Naive B cell (primary cell): ENCODE measurements at places on chromosomes 3 and 15.

GRCh38 chr15:75718328-75718727 is 5.7 kb upstream of the CSPG4 start:
- DNase-seq, result no peak

DNA sequence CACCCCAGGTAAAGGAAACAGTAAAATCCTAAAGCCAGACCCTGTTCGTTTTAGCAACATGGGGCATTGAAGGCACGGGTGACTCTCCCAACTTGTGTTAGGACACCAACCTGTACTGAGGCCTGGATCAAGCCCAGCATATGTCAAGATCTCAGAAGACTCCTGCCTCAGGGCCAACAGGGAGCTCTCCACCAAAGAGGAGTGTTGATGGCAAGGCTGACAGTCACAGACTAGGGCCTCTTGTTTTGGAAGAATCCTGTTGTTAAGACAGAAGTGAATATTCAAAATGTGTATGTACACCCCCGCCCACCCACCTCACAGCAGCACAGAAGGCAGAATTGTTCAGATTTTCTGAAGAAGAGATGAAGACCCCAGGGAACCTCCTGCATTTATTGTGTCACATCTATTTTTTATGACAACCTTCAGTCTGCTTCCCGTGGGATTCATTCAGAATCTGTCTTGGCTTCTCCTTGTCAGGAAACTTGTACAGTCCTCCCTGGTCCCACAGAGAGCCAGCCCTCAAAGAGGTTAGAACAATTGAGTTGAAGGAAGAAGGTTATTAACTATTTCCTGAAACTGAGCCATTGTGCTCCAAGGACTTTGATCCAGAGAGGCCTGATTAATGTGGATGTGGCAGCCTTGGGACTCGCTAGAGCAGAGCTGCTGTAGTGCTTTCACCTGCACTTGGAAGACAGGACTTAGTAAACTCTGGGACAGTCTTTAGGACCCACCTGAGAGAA is 61.7 kb upstream of the PLXNA1 start:
- no peak for DNase-seq

- no peak for DNase-seq
These were observed 286.4 kb downstream of the ZIC4 start for GRCh38 chr3:147119989-147120388.

DNA sequence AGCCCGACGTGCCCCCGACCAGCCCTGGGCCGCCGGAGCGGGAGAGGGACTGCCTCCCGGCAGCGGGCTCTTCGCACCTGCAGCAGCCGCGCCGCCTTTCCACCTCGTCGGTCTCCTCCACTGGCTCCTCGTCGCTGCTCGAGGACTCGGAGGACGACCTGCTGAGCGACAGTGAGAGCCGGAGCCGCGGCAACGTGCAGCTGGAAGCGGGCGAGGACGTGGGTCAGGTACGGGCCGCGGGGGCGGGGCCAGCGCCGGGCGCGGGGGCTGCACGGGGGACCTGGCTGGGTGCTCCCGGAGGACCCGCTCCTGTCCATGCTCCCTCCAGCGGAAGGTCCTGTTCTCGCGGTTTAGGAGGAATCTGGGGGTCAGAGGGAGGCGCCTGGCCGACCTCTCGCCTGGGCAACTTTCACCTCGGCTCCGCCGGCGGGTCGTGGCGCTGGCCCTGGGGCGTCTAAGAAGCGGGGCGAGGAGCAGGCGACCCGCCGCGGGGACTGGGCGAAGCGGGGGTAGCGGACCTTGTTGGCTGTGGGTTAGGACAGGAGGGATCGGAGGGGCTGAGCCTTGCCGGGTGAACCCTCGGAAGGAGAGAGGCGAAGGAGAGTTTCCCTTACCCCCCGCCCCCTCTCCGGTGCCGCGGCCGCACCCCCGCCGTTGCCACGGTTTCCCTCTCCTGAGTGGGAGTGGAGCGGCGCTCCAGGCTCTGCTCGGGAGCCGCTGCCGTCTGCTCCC is 682 bp downstream of the ITPKA start:
- DNase-seq, result peak; percentile 31

- no peak for DNase-seq
These were observed 361.9 kb upstream of the KCNMB2 start for GRCh38 chr3:178174201-178174915.

GRCh38 chr3:72756900-72757299 is 91.3 kb downstream of the SHQ1 start:
- DNase-seq, result peak; percentile 84

DNA sequence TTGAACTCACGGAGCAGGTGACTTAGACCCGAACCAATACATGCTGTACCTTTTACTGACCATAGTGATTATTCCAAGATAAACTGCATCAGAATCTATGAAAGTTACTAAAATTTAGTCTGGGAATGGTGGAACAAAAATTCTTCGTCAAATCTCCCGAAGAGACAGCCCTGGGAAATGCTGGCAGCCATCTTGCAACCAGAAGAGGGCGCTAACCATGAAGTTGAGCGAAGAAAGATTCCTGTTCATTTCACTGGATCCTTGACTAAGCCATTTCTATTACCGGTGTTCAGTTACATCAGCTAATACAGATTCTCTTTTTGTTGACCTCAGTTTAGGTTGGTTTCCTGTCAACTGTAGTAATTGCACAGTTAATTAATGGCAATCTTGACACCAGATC is 199.6 kb downstream of the SLC9A9 start:
- no peak for DNase-seq

DNA sequence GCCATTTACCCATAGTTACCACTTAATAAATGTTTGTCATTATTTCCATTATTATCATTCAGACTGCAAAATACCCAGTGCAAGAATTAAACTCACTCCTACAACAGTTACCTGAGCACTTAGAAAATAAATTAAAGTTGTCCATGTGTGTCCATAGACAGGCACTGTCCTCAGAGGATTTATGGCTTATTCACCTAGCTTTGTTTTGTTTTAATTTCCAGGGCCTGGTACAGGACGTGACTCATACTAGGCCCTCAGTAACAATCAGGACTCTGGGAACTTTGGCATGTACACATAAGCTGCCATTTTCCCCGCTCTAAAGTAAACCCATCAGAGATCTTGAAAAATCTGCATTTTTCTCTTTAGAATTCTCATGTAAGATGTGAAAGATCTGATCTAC is 458.5 kb upstream of the ARRDC4 start:
- DNase-seq, result no peak

DNA sequence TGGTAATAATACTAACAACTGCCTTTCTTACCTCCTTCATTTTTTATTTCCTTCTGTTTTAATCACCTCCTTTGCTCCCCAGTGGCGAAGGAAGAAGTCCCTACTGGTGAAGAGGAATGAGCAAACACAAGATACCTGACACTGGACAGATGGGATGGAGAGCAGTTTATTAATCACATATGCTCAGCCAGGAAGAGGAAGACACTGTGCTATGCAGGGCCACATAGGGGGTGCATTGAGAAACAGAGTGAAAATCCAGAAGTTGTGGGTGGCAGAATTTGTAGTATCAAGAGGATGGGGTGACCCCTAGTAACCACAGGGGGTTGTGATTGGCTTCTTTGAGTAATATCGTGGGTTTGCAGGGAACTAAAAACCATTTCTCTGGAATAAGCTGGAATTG is 1041.9 kb downstream of the OTOL1 start:
- no peak for DNase-seq

DNA sequence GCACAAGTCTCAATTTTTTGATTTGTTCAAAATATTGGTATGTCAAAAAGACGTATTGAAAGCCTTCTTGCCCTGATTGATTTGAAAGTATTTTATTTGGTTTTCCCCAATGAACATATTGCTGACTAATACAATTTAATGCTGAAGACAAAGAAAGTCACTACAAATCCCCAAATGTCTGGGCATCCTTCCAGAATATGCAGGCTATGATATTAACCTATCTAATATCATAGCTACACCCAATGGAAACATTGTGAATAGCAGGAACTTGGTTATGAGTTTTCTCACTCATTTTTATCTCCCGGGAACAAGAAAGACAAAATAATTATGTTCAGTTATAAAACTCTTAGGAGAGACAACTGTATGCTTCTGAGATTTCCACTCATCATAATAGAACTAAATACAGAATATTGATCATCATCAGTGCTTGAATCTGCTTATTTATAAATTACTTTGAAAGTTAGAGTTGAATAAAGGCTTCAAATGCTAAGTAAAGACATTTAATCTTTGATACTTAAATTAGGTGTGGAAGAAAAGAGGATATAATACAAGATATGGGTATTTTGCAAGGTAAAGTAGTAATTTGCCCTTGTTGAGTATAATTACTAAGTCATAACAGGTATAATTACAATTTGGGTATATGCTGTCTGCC is 483.9 kb downstream of the RBMS3 start:
- DNase-seq, result no peak

DNA sequence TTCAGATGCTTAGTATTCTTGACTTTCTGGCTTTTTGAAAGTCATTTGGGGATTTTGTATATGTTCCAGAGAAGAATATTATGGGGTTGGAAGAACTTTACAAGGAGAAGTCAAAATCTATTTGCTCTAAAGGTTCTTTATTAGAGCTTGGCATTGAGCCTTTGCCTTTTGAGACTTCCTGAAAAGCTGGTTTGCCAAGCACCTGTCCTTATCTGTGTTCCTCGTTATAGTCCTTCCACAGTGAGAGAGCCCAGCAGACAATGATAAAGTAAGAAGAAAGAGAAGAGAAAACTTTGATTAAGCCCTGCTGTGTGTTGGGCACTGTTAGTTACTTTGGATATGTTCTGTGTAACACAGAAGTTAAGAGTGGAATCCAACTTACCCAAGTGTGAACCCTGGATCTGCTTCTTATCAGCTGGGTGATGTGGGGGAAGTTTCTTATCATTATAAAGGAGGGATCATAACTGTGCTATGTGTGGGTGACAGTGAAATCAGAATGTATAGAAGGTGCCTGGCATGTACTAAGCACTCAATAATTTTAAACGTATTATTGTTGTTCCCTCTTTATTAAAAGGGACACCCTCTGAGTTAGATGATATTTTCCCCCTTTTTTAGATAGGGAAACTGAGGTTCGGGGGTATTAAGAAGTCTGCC is 44.3 kb upstream of the POLR2M start:
- DNase-seq, result no peak

- DNase-seq, result no peak
These were observed 1.5 kb upstream of the OCA2 start for GRCh38 chr15:28100516-28101195.

- peak; percentile 79 for DNase-seq
These were observed at the start of gene ELL3 for GRCh38 chr15:43776718-43777266. TSS of gene ELL3 (minus strand) at chr15:43776966. CDS start at chr15:43776901, 65 bp downstream.

DNA sequence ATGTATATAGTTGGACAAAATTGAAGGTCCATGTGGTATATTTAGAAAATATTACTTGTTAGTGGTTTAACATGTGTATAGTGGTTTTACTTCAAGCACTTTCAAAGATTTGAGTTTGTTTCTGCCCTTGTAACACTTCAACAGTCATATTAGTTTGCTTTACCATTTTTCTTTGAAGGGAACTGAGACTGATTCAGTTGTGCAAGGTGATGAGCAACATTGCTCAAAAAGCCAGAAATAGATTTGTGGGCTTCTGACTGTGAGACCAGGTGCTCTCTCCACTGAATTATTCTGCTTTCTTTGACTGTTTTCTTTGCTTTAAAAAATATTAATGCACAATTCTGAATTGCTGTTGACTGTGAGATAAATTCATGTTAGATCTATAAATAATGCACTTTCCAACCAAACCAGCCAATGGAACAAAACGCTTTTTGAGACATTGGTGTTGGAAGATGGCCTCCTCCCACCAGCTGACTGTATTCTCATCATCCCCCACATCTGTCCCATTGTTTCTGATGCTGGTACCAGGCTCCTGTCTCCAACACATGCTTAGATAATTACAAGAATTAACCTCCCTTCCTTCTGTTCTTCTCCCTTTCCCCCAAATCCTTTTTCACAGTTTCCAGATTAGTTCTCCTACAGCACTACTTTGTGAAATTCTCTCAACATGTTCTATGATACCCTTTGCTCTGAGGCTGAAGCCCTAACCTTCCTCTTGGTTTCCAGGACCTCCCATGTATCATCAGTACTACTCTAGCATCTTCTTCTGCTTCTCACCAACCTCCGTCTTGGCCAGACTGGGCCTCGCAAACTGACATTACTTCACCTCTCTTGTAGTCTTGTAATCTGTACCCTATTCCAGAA is 27.9 kb downstream of the PLCL2 start:
- peak; percentile 47 for DNase-seq

GRCh38 chr3:16392065-16392464 is 121.4 kb downstream of the RFTN1 start:
- DNase-seq, result no peak

GRCh38 chr3:84100861-84101260 is 857.9 kb upstream of the CADM2 start:
- no peak for DNase-seq

DNA sequence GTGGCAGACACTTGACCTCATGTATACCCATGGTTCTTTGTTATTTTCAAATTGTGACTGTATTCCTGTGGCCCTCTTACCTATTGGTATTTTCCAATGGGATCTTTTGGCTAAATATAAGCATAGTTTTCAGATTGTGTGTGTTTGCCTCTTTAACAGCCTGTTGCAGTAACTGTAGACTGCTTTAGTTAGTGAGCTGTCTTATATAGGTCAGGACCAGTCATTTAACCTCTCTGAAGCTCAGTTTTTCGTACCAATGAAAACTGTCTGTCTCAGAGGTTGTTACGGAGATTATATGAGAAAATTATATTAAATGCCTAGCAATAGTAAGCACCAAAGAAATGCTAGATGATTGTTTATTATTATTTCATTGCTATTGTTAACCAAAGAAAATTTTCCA is 29.3 kb upstream of the CAPN3 start:
- no peak for DNase-seq

DNA sequence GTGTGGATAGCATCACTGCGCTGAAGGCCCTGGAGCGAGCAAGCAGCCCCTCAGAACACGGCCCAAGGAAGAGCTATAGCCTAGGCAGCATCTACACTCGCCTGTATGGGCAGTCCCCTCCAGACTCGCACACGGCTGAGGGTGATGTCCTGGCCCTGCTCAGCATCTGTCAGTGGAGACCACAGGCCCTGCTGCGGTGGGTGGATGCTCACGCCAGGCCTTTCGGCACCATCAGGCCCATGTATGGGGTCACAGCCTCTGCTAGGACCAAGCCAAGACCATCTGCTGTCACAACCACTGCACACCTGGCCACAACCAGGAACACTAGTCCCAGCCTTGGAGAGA is 20.5 kb downstream of the ATRIP start:
- DNase-seq, result no peak

DNA sequence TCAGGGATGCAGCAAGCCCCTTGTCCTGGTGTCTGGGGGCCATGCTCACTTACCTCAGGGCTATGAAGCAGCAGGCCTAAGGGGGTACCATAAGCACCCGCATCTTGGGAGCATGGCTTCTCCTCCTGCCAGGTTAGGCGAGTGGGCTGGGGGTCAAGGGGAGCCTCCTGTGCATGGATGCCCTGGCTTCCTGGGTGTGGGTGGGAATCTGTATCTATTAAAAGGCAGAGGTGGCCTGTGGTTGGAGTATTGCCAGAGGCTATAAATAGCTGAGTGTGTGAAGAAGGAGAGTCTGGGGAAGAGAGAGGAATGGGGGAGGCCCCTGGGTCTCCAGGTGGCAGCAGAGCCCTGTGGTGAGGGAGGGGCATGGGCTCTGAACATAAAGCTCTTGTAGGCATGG is 19.5 kb downstream of the ACVR2B start:
- DNase-seq, result no peak

DNA sequence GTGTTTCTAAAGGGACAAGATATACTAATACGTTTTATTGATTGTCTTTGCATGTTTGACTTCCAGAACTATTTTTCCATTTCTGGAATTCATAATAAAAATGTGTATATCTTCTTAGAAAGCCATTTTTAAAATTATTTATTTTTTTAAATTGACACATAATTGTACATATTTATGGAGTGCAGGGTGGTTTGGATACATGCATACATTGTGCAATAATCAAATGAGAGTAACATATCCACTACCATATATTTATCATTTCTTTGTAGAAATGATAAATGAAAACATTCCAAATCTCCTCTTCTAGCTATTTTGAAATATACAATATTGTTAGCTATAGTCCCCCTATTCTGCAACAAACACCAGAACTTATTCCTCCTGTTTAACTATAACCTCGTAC is 156.5 kb upstream of the ABI3BP start:
- no peak for DNase-seq
